Cardiac muscle cell (in vitro differentiated cells and primary cell): ENCODE measurements at places on chromosomes 16 and 17. TPM values are rescaled to one million over a fixed set of nuclear protein-coding genes. Genes with fewer than 3 reads are reported as not detected.

DNAAF8 gene
- 0.07 and 1.2 TPM in 2 replicates for polyA plus RNA-seq

TBC1D26 gene
- polyA plus RNA-seq = 2.5 and 8.9 TPM in 2 replicates

CCL8 gene
- not detected in 2 replicates for polyA plus RNA-seq

FBXO39 gene
- polyA plus RNA-seq = not detected in 2 replicates

OR4D1 gene
- polyA plus RNA-seq = not detected in 2 replicates

KRTAP9-8 gene
- not detected in 2 replicates for polyA plus RNA-seq

SOCS1 gene
- 3.4 and 3.6 TPM in 2 replicates for polyA plus RNA-seq

SLC52A1 gene
- 0.16 TPM in 1 of 2 replicates, not detected in the other for polyA plus RNA-seq

SMIM36 gene
- polyA plus RNA-seq = not detected in 2 replicates

OR1A1 gene
- not detected in 2 replicates for polyA plus RNA-seq

NOTUM gene
- 4.2 and 8.8 TPM in 2 replicates for polyA plus RNA-seq

CFAP97D1 gene
- not detected in 2 replicates for polyA plus RNA-seq

TK2 gene
- polyA plus RNA-seq = 18.2 and 20.9 TPM in 2 replicates

DHRS7C gene
- 1.1 TPM in 1 of 2 replicates, not detected in the other for polyA plus RNA-seq

P2RX5 gene
- polyA plus RNA-seq = 0.46 TPM in 1 of 2 replicates, not detected in the other

FOXN1 gene
- polyA plus RNA-seq = not detected in 2 replicates

RAB26 gene
- 12.1 and 16.7 TPM in 2 replicates for polyA plus RNA-seq

SLC5A11 gene
- not detected in 2 replicates for polyA plus RNA-seq

BAHCC1 gene
- 20.0 and 20.3 TPM in 2 replicates for polyA plus RNA-seq

TLCD3B gene
- not detected in 2 replicates for polyA plus RNA-seq

CIBAR2 gene
- not detected in 2 replicates for polyA plus RNA-seq

FAM83G gene
- polyA plus RNA-seq = 0.83 and 3.3 TPM in 2 replicates

SGCA gene
- 69.9 and 90.6 TPM in 2 replicates for polyA plus RNA-seq

NOS2 gene
- polyA plus RNA-seq = 0.20 TPM in 1 of 2 replicates, not detected in the other

CBX1 gene
- polyA plus RNA-seq = 35.9 and 38.3 TPM in 2 replicates

FNDC8 gene
- polyA plus RNA-seq = 0.27 TPM in 1 of 2 replicates, not detected in the other

PIRT gene
- polyA plus RNA-seq = not detected in 2 replicates

ATP1B2 gene
- 157 TPM in 2 replicates for polyA plus RNA-seq

GAS2L2 gene
- polyA plus RNA-seq = 0.11 TPM in 1 of 2 replicates, not detected in the other

GGA2 gene
- polyA plus RNA-seq = 149 and 160 TPM in 2 replicates

WFIKKN1 gene
- 79.6 and 105 TPM in 2 replicates for polyA plus RNA-seq

ITGAL gene
- 0.46 TPM in 1 of 2 replicates, not detected in the other for polyA plus RNA-seq

SMPD3 gene
- polyA plus RNA-seq = 1.5 and 2.8 TPM in 2 replicates

CES3 gene
- polyA plus RNA-seq = 4.7 and 6.4 TPM in 2 replicates

MARVELD3 gene
- polyA plus RNA-seq = 0.44 and 0.51 TPM in 2 replicates

HSDL1 gene
- polyA plus RNA-seq = 60.0 and 78.1 TPM in 2 replicates

CYGB gene
- polyA plus RNA-seq = 3.5 and 11.9 TPM in 2 replicates

CLEC3A gene
- not detected in 2 replicates for polyA plus RNA-seq

MT1G gene
- not detected in 2 replicates for polyA plus RNA-seq

VTN gene
- polyA plus RNA-seq = 3.4 and 5.6 TPM in 2 replicates

CASKIN1 gene
- polyA plus RNA-seq = 14.3 and 15.4 TPM in 2 replicates

KRT12 gene
- not detected in 2 replicates for polyA plus RNA-seq

KRT33A gene
- polyA plus RNA-seq = not detected in 2 replicates

TNRC6A gene
- 24.5 and 33.7 TPM in 2 replicates for polyA plus RNA-seq

KRTAP9-2 gene
- not detected in 2 replicates for polyA plus RNA-seq

CDRT15 gene
- polyA plus RNA-seq = 0.42 TPM in 1 of 2 replicates, not detected in the other

TBC1D28 gene
- not detected in 2 replicates for polyA plus RNA-seq

SLC5A2 gene
- polyA plus RNA-seq = 3.4 and 4.9 TPM in 2 replicates

MYO15A gene
- 3.9 and 4.9 TPM in 2 replicates for polyA plus RNA-seq

INCA1 gene
- 6.4 and 6.9 TPM in 2 replicates for polyA plus RNA-seq

NKD1 gene
- 0.45 and 1.4 TPM in 2 replicates for polyA plus RNA-seq
